ENCODE measurements at places on chromosomes 4 and X.

DNA sequence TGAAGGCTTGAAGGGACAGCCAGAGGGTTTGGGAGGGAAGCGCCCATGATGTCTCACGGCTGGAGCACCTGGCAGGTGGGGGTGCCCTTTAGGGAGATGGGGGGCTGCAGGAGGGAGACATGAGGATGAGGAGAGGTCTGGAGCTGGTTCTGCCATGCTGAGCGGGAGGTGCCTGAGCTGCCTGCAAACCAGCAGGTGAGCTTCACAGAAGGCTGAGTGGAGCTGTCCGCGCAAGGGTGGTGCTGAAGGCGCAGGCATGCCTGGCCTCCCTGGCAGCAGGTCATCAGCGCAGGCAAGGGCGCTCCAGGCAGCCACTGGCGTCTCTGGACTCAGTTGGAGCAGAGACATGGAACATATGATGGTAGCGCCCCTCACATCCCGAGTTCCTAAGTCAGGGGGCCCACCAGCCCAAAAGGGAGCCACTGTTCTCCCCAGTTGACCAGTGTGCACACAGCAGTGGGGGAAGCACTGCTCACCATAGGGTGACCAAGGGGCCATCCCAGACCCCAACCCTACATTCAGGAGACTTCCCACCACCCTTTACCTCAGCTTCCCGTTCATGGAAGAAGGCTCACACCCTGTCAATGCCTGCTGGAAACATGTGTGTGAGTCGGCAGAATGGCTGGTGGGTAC, 25.8 kb downstream of the ADRA2C start:
- DNase-seq = no peak

DNA sequence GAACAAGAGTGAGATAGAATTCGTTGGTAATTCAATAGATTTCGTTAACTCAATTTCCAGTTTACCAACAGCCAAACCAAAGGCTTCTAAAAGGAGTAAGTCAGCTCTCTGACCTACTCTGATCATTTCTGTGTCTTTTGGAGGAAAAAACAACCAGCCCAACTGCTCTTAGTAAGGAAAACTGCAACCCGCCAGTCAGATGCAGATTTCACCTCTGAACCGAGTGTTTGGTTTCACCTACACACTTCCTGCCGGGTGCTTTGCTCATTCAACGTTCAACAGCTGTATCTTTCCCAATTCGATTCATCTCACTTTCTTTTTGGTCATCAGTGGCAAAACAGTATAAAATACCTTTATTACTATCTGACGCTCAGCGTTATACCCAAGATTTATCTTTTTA, 24.5 kb downstream of the TMSB4X start:
- DNase-seq = no peak

- no peak for DNase-seq
These were observed 52.6 kb upstream of the LRAT start for GRCh38 chr4:154691229-154691628.

GRCh38 chrX:9088896-9089295, 55.0 kb upstream of the FAM9B start:
- DNase-seq = no peak

DNA sequence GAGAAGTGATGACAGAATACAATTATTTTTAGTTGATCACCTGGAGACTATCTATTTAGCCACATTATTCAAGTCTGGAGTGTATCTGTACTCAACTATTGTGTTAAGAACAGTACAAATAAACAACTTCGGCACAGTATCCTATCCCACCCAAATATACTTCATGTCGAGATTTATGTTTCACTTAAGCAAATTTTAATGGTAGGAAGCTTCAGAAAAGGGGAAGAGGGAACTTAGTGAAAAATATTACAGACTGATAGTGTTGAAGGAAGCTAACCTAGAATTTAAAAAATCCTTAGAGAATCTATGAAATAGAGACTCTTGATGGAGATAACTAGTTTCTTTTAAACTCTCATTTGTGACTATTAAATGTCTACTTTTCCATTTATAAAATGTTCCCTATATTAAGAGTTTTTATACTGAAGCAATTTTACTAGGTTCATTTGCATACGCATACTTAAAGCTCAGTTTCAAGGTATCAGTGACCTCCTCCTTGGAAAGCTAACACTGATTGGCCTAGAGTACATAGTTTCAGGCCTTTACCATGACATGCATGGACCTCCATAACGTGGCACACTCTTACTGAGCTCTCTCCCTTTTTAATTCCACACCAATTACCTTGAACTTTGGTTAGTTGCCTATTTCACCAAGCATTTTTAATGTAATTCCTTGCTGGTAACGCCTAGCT, 197.7 kb downstream of the CAMK2D start:
- no peak for DNase-seq

DNA sequence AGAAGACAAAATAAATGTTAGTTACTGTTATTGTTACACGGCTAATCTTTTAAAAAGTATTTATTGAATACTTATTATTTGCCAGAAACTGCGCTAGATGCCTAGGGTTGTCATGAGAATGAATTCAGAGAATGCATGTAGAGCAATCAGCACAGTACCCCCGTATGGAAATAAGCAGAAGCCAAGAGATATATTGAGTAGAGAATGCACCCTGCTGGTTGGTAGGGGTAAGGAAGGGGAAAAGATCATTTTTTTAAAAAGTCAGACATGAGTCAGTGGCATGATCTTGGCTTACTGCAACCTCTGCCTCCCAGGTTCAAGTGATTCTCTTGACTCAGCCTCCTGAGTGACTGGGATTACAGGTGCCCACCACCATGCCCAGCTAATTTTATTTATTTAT, 13.1 kb upstream of the DRP2 start:
- peak; percentile 17 for DNase-seq

GRCh38 chrX:103607364-103608305, at the start of gene TCEAL3:
Gene TCEAL3 (plus strand): TSS chrX:103607963. CDS start chrX:103609065, 1,102 bp downstream.
- peak; percentile 65 for DNase-seq

DNA sequence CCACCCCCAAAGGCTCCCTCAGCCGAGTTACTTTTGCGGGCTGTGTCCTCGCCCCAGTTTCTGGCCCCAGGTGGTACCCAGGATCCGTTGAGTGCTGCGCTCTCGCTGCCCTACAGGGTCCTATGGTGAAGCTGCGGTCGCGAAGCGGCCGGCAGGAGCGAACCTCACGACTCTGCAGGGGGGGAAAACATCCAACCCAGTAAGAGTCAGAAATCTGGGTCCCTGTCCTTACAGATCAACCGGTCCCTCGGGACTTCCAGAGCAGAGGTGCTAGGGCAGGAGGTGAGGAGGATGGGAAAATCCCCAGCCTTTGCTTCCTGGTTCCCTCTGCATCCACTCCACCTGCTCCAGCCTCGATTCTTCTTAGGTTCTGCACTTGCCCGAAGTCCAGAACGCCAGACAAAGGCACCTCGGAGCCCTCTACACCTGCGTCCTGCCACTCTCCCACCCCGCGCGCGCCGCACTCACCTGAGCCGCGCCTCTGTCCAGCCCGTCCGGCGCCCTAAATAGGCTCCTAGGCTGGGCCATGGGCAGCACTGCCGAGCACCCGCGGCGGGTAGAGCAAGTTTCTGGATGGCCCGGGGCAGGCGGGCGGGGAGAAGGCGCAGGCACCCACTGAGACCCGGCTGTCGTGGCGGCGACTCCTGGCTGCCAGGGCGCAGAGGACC, at the start of gene HS3ST1:
HS3ST1 (minus strand) TSS at position 664 of the 668 bp plus-strand sequence. CDS start 28,889 bp downstream, outside the sequence.
- no peak for DNase-seq

DNA sequence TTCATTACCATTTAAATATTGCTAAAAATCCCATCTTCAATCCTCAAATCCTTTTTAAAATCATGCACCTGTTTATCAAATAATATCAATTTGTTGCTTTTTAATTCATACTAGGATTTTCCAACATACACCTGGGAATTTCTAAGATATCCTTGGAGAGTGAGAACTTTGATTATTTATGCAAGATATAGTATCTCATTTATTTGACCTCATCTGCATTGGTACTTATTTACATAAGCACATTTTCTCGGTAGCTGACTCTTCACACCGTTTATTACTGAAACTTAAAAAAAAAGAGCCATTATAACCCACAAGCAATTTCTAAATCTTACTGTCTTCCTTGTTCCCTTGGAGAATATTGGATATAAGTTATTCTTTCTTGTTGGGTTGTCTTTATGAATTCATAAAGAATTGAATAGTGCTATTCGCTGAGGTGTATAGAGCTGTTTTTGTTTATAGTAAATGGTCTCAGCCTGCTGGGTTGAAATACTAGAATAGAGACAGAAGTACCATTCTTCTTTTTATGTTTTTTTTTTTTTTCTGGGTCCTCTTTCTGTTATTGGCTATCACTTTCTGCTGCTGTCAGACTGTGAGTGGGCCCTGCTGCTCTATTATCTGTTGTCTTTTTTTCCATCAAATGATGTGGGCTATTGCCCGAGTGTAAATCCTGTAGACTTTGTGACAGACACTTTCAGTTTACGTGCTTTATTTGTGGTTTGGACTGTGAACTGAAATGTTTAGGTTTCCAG, 2.9 kb downstream of the UGT8 start:
- peak; percentile 69 for DNase-seq

DNA sequence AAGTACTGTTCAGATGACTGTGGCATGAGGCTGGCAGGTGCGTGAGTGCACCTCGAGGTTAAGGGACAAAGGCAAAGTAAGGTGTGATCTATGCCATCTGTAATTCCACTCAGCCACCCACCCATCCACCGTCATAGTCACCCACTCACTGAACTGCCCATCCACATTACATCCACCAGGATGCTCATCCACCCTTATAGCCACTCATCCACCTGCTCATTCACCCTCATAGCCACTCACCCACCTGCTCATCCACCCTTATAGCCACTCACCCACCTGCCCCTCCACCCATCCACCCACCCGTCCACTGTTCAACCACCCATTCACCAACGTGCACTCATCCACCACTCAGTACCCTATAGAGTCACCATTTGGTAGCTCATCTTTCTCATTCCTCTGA, 64.1 kb upstream of the UXT start:
- DNase-seq = no peak

DNA sequence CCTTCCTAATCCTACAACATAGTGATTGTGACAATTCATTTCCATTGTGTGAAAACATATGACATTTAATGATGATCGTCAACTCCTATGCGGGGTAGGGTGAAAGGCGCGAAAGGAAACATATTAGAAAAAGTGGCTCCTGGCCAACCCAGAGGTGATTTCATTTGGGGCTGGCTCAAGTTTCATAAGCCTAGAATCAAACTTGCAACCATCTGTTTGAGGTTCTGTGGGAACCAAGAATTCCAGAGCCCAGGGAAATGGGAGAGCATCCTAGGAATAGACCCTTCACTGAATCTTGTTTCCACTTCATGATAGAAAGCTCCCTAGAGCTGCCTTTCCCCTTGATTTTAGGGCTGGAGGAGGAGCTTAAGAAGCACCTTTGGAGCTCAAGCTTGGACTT, 101.3 kb upstream of the EGFL6 start:
- DNase-seq = no peak

GRCh38 chr4:186445040-186445439, 110.3 kb downstream of the MTNR1A start:
- DNase-seq = no peak

Data from Ammon's horn (tissue), 1 donor.